ENCODE measurements at places on chromosomes 7 and 10.

DNA sequence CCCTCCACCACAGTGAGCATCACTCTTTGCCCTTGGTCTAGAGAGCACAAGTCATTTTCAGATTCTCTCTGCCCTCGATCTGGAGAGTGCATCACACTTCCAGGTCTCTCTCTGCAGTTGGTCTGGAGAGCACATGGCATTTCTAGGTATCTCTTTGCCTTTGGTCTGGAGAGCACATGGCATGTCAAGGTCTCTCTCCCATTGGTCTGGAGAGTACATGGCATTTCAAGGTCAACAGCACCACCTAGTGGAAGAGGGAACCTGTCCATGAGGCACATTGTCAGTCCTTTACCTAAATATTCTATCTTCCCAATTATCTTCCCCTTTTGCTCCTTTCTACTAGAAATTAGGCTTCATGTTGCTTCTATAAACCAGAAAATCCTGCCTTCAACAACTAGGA, 1139.4 kb downstream of the XPNPEP1 start:
- DNase-seq, result peak; percentile 45

DNA sequence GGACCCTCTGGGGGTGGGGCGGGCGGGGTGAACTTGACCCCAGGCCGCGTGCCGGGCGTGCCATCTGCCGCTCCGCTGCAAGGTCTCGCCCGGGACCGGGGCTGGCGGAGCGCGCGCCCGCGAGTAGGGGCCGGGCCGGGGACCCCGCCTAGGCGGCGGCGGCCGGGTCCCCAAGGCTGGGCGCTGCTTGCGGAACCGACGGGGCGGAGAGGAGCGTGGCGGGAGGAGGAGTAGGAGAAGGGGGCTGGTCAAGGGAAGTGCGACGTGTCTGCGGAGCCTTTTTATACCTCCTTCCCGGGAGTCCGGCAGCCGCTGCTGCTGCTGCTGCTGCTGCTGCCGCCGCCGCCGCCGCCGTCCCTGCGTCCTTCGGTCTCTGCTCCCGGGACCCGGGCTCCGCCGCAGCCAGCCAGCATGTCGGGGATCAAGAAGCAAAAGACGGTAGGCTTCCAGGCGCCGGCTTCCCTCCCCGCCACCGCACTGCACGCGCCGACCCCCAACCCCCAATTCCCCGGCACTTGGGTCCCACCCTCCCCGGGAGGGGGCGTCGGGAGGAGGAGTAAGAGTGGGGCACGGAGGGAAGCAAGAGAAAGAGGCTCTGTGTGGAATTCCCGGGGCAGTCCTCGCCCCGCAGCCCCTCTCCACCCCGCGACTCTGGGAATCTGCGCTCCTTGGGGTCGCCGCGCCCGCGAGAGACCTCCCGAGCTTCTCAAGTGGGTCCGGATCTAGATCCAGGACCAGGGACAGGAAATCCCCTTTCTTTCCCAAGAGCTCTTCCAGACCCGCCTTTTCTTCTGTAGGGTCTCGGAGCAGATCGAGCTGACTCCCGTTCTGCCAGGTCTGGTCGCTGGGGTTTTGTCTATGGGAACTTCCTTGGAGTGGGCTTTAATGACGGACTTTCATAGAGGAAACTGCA, at the start of gene PAPSS2:
Gene PAPSS2 (plus strand): TSS at position 308 of the 913 bp plus-strand sequence. CDS start 104 bp downstream, at position 412.
- peak; percentile 80 for DNase-seq

DNA sequence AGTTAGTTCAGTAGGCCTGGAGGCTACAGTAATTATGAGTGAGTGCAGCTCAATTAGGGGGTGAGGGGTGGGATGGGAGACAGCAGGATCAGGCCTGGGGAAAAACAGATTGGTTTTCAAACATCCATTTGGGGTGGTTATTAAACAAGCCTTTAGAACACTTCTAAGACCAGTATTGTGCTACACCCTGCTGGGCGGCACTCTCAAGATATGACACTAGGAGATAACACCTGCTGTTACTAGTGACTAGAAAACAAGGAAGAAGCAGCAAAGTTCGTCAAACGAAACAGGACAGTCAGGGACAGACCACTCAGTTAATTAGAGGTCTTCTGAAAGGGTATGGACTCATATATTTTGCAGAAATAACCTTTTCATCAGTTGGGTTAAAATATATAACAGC, 353.6 kb downstream of the PTEN start:
- no peak for DNase-seq

DNA sequence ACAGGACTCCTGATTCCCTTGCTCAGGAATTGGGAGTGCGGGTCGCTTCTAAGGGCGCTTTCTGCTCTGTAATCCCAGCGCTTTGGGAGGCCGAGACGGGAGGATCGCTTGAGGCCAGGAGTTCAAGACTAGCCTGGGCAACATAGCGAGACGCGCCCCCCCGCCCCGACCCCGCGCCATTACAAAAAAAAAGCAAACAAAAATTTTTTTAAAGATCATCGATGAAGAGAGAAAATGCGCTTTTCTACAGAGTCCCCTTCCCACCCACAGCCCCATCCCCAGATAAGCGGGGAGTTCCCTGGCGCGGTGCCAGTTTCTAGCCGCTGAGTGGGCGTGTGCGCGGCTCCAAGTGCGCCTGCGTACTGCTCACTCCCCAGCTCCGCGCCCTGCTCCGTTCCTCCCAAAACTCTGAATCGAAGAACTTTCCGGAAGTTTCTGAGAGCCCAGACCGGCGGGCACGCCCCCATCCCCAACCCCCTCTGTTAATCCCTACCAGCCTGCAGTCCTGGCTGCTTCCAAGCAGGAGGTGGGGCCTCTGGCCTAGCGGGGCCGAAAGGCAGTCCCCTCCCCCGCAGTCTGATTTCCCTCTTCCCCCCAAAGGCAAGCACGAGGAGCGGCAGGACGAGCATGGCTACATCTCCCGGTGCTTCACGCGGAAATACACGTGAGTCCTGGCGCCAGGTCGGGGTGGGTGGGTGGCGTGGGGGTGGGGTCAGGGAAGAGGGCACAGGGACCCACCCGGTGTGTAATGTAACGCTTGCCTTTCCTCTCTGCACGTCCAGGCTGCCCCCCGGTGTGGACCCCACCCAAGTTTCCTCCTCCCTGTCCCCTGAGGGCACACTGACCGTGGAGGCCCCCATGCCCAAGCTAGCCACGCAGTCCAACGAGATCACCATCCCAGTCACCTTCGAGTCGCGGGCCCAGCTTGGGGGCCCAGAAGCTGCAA, 1.0 kb downstream of the HSPB1 start:
- peak; percentile 90 for DNase-seq

DNA sequence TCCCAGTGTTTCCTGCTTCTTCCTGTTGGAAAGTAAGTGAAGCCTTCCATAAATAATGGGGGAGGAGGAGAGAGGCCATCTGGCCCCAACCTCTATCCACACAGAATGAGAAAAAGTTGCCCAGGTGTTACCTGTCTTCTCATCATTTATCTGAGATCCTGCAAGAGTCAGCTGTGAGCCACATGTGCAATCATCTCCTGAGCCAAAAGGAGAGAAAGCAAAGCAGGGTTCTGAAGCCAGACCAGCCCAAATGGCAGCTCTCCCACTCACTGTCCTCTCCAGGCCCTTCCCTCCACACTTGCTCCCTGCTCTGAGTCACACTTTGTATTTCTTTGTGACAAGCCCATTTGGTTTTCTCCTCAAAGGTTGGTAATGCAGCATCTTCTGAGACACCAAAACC, 65.9 kb downstream of the FAM204A start:
- no peak for DNase-seq

GRCh38 chr10:86282664-86283465, 83.7 kb downstream of the GRID1 start:
- no peak for DNase-seq

GRCh38 chr10:61960396-61961120, 59.1 kb downstream of the ARID5B start:
- DNase-seq, result no peak

DNA sequence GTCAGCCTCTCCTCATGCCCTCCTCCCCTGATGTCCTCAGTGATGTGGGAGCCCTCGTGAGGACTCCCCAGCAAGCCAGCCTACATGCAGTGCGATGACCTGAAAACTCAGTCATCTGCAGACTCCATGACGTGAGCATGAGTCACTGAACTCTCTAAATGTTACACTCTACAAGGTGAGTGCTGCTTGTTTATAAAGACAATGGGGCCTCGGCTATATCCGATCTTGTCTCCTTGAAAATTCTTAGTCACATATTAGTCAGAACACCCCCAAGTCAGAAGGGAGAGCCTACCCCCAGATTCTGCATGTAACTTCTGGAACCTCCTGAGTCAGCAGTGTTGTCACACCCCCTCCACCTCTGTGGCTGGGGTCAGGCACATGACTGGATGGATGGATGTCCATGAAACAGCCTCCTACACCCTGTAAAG, 673.8 kb downstream of the INHBA start:
- no peak for DNase-seq

- DNase-seq, result peak; percentile 52
Measured at GRCh38 chr10:61592581-61592980, 70.1 kb upstream of the CABCOCO1 start.

DNA sequence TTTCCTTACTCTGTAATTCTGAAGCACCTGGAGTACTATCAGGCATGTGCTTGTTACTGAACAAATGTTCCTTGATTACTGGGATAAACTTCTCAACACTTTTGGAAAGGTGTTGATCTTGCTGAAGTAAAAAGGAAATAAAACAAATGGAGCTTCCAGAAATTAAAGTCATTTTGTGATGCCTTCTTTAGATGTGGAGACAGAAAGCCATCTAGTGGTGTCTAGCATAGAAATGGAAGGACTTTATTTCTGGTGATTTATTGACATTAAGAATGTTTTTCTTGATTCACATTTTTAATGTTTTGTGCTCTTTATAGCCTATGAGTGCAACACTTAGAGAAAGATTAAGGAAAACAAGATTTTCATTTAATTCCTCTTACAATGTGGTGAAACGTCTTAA, 1.4 kb downstream of the SFR1 start:
- DNase-seq, result no peak

DNA sequence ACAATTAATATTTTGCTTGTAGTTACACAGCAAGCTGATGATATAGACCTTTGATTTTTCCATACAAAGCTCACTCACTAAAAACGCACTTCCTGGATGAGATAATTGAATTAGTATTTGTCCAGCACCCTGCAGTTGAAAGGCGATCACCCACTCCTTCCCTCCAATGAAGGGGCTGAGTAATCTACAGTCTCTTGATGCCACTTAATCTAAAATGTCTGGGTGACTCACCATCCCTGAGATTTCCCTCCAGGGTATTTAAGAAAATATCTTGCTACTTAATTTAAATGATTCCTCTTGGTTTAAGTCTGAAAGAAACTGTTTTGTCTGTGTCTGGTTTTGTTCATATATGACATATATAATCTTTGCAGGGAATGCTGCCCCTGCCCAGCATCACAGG, 515.3 kb downstream of the GRID1 start:
- DNase-seq, result no peak

DNA sequence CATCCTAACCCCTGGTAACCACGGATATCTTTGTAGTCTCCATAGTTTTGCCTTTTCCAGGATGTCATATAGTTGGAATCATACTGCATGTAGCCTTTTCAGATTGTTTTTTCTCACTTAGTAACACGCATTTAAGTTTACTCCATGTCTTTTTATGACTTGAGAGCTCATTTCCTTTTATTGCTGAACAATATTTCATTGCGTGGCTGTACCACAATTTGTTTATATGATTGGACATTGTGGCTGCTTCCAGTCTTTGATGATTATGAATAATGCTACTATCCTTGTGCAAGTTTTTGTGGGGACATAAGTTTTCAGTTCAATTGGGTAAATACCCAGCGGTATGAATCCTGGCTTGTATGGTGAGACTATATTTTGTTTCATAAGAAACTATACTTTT, 60.8 kb downstream of the AOAH start:
- DNase-seq, result no peak

DNA sequence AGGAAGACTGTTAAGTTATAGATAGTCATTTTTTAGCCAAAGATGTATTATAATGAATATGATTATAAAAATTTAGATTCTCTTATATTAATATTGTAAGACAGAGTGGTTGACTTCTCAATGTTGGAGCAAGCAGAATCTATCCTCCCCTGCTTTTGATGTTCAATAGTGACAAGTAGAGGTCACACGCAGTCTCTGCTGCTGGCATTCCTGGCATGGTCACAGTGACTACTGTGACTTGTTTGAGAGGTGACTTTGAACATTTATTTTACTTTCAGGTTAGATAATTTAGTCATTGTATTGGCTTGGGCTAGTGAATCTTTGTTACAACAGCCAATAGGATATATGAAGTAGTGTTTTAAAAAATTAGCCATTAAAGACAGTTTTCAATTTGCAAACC, 13.7 kb upstream of the CD36 start:
- DNase-seq, result no peak

GRCh38 chr10:103555712-103556111, 62.2 kb downstream of the NEURL1 start:
- DNase-seq, result no peak

DNA sequence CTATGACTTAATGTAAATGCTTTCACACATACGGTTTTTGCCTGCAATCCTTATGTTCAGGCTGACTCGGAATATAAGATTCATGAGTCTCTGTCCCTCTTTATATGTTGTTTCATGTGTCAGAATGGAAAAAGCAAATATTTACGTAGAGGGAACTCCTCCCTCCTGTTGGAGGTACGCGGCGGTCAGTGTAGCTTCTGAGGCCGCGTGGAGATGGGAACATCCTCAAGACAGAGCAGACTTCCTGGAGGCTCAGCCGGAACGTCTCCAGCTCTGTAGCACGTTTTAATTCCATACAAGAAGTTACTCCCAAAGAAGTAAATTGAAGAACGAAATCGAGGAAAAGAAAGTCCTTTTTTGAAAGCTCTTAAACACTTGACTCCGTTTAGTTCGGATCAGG, 248.3 kb downstream of the EBF3 start:
- DNase-seq, result no peak

GRCh38 chr10:75542906-75543305, 111.5 kb downstream of the LRMDA start:
- DNase-seq, result peak; percentile 22

DNA sequence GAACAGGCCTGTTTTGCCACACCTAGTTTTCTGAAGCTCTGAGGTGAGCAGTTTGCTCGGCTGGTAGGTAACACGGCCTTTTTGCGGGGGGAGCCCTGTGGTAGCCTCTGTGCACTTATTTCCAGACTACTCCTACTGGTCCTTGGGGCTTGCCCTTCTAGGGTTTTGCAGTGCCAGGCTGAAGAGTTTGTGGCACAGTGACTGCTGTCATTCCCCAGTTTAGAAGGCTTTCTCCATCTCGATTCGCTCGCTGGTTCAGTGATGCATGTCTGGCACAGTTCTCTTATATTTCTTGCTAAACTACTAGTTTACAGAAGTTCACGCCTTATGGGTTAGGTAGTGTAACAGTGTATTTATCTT, 711 bp downstream of the KIF20B start:
- peak; percentile 11 for DNase-seq
